ENCODE measurements at places on chromosomes 6 and 20.

DNA sequence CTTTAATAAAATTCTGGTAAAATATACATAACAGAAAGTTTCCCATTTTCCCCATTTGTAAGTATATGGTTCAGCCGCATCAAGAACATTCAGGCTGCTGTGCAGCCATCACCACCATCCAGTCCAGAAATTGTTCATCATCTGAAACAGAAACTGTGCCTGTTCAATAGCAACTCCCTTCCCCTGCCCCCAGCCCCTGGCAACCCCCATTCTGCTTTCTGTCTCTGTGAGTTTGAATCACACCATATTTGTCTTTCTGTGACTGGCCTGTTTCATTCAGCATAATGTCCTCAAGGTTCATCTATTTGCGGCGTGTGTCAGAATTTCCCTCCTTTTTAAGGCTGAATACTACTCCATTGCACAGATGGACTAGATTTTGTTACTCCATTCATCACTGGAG lies 19.1 kb downstream of the VSTM2L start:
- no peak for DNase-seq

- DNase-seq, result no peak
Observed at GRCh38 chr6:137776786-137777686, 90.0 kb upstream of the TNFAIP3 start.

DNA sequence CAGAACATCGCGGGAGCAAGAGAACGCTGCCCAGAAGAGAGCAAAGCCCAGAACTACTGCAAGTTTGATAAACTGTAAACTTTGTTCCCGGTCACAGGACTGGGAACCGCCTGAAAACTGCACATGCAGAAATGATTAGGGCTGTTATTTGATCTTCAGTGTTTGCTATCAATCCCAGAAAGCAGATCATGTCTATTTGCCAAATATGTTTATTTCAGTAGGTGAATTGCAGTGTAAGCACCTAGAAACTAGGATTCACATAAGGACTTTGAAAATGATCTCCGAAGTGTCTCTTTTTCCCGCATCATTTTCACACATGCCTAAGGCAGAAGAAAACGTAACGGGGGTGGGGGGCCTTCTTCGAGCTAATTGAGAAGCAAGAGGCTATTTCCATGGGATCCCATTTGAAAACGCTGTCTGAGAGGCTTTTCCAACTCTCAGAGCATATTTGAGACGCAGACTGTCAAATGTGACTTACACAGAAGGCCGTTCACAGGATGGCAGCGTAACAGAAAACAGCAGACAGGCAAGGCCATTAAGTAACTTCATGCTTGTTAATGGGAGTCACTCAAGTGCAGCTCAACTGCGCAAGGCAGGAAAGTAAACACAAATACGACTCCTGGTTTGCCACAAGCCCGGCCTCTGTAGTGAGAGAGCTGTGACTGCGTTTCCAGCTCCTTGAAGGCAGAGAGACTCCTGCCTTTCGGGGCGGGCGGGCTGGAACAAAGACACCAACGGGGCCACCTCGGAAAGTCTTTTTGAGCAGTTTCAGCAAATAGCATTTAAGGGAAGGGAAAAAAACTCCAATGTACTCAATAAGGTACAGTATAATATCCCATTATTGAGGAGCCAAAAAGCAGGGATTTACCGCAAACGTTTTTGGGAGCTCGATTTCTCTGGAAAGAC lies 144.7 kb upstream of the ZNF217 start:
- DNase-seq, result no peak

DNA sequence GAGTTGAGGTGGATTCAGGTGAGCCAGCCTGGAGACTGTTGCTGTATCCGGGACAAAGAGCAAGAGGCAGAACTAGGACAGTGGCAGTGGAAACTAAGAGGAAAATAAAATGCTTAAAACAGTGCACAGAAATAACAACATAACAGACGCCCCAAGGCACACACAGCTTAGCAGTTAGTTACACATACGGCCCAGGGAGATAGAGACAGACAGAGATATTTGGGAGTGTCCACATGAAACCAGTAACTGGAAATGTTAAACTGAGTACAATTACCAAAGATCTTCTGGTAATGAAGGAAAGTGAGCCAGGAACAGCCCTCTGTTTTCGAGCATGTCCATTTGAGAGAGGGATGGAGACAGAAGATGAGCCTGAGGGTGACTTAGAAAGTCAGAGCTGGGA lies 237.5 kb upstream of the QKI start:
- no peak for DNase-seq

DNA sequence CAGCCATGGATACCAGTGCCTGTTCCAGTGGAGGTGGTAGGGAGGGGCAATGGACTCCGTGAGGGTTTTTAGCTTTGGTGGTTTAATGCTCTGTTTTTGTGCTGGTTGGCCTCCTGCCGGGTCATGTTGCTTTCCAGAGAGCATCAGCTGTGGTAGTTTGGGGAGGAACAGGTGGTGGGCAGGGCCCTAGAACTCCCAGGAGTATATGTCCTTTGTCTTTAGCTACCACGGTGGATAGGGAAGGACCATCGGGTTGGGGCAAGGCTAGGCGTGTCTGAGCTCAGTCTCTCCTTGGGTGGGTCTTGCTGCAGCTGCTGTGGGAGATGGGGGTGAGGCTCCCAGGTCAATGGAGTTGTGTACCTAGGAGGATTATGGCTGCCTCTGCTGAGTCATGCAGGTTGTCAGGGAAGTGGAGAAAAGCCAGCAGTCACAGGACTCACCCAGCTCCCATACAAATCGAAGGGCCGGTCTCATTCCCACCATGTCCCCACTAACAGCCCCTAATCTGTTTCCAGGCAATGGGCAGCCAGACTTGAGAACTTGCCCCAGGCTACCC lies 38.9 kb downstream of the MRAP2 start:
- DNase-seq, result no peak

- no peak for DNase-seq
Observed at GRCh38 chr6:102387326-102388033, 994.0 kb downstream of the GRIK2 start.

GRCh38 chr20:7798176-7798575 lies 142.1 kb downstream of the HAO1 start:
- DNase-seq, result no peak

- peak; percentile 42 for DNase-seq
Observed at GRCh38 chr6:27332692-27333641, 20.9 kb upstream of the POM121L2 start.

DNA sequence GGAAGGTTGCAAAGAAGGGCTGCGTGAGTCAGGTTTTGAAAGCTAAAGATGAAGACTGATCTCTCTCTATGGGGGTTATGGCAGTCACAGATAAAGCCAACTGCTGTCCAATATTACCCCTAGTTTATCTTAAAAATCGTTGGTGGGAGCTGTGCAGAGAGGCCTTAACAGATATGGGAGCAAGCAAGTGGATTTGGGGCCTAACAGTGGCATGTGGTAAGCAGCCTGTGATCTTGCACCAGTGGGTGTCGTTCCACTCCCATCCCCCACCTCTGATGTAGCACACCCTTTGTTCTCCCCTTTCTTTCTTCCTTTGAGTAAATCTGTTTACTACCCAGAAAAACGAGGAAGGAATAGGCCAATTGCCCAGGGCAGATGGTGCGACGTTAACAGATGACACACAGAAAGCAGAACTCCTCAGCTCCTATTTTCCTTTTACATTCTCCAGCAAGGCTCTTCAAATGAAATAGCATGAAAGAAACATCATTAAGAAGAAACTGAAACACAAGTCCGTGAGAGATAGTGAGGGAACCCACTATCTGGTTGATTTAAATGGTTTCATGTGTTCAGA lies 274.1 kb upstream of the CITED2 start:
- DNase-seq, result no peak

GRCh38 chr20:37935435-37935834 lies 32.5 kb downstream of the VSTM2L start:
- no peak for DNase-seq

DNA sequence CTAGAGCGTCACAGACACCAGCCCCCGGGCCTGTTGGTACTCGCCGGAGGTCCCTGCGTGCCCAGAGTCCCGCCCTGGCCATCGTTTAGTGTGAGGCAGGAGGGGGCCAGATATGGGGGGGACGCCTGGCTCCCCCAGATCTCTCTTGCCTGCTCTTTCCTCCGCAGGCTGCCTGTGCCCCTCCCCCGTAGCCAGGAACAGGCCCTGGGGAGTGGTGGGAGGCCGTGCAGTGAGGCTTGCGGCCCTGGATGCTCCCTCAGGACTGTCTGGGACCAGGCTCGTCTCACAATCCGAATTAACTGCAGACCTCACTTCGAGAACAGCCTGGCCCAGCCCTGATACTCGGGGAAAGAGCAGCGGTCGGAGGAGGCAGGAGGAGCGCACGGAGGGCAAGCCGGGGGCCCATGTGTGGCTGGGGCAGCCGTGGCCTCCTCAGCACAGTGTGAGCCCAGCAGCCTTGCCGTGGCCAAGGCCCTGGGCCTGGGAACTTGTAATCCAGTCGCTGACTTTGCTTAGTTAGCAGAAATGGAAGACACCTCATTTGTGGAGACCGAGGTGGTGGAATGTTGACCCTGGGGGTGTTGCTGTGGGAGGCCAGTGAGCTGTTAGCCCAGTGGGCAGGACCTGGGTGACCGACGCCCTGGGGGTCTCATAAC lies 28.7 kb downstream of the FRMD1 start:
- DNase-seq, result no peak

GRCh38 chr6:161108916-161109315 lies 117.3 kb downstream of the MAP3K4 start:
- DNase-seq, result no peak
